Stimulated activated CD4-positive, alpha-beta T cell treated with anti-CD3 and anti-CD28 coated beads, Interleukin-2, amount 100 ng/mL, for 48 hours (primary cell): ENCODE measurements at places on chromosomes 6 and 20.

DNA sequence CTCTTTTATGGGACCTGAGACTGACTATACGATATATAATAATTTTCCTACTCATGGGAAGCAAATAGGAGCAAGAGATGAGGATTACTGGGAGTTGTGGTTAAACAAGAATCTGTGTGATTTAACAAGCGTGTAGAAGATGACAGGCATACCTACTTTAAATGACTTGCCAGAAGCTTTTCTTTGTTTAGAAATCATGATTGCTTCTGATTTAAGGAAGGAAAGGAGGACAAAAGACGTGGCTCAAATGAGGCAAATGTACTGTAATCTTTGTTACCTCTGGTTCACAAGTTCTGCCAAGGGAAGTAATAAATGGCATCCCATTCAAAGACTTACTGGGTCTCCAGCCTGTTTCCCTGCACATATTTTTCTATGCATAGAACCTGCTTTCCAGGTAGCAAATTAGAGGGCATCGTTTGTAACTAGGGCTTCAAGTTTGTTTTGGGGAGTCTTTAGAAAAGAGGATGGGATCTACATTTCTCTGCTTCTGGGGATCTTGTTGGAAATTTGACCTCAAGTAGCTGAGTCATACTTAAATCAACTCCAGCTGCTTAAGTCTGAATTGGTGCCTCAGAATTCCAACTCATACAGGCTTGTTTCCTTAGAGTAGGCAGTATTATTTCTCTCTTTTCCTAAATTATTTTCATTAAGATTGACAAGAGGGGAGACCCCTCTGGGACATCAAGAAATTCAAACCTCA lies 2.9 kb upstream of the TRMT11 start:
- DNase-seq = no peak

DNA sequence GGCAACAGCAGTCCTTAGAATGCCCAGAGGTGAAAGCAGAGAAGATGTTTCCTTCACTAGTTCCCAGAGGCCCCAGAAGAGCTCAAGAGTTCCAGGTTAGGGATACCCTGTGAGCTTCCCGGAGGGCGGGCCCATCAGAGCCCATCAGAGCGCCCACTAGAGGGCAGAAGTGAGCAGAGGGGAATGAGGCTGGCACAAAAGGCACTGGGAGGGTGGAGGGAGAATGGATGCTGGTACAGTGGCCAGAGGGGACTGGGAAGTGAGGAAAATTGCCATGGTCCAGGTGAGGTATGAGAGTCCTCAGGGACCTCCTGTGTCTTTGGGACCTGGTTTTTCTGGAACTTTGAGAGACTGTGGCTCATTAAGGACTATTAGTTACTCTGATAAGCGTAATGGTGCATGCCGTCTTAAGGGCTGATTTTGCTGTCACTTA lies 57.3 kb downstream of the LINC00237 start:
- DNase-seq = peak; percentile 63

- no peak for DNase-seq
Observed at GRCh38 chr6:113837170-113837569, 20.0 kb upstream of the MARCKS start.

GRCh38 chr6:144160431-144161005 lies 10.2 kb downstream of the STX11 start:
- no peak for DNase-seq

DNA sequence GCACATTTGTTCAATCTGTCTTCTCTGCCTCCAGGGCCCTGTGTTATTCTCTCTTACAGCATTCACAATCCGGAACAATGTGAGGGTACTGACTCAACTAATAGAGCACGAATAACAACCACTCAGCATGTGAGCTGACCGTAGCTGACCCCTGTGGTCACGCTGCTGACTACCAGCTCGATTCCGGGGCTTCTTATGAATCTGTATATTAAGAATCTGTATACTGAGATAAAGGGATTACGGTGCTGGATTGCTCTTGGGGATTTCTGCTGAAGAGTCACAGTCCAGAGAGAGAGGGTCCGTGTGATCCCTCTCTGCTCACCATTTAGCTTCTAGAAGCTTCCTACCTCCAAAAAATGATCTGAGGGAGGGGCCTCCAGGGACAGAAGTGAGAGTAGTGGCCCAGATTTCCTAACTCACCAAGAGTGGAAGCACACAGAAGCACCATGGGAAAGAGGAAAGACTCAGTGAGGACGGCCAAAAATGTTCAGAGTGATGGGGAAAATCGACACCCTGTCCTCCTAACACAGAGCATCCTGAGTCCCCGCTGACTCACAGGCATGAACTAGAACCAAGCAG lies 156.2 kb downstream of the THBS2 start:
- no peak for DNase-seq

DNA sequence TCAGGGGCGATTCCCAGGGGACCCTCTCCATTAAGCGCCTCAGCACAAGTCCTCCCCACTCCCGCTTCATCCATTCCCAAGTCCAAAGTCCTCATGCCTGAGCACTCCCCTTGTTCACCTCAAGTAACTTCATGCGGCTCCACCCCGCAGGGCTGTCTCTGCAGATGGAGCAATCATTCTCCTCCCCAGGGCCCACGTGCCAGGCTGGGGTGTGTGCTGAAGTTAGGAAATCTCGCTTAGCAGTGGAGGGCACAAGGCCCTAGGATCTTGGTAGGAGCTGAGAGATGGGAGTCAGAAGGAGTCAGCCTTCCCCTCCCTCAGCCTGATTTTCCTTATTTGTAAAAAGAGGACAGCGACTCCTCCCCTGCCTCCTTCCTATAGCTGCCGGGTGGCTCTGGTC lies 3.5 kb downstream of the TGM3 start:
- DNase-seq = no peak

GRCh38 chr20:9490161-9490560 lies 24.2 kb upstream of the LAMP5 start:
- no peak for DNase-seq

- DNase-seq = no peak
Observed at GRCh38 chr6:25852756-25853155, 20.9 kb upstream of the SLC17A1 start.

- no peak for DNase-seq
Observed at GRCh38 chr6:128525406-128525805, 5.0 kb upstream of the PTPRK start.

DNA sequence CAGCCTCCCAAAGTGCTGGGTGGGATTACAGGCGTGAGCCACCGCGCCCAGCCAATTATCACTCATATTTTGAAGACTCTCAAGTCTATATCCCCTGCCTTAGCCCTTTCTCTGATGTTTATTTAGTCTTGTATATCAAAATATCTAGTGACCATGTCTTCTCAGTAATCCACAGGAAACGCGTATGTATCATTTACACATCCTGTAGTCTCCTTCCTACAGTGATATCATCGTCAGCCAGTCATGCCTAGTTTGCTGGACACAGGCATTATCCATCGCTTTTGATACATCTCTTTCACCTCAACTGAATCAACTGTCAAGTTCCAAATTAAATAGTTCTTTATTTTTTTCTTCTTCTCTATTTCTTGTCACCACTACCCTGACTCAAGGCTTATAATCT lies 223.7 kb downstream of the NKAIN2 start:
- no peak for DNase-seq

DNA sequence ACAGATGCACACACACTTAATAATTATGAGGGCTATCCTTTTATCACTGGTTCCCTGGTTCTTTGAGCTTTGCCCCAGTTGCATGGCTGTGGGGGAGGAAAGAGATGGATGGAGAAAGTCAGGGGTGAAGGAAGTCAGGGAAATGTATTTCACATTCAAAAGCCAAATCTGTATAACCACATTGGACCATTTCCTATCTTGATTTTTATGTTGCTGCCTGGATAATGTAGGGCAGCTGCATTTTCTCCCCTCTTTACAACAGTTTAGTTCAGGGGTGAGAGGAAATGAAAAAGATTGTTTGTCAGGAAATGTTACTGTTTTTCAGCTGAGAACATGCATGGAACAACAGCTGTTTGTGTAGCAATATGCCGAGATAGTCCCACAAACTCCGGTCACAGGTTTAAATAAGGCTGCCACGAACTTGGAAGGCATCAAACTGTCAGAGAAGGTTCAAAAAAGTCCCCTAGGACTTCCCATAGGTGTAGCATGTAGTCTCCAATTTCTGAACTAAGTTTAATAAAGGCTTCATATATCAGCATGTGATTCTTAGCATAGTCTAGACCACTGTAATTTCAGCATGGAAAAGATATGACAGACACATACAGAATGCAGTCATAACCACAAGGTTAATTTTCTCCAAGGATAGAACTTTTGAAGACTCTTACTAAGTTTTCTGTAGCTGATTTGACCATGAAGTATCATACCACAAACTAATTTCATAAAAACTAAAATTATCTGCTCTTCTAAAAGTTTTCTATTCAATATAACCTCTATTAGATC lies 82.1 kb upstream of the COL21A1 start:
- DNase-seq = no peak

DNA sequence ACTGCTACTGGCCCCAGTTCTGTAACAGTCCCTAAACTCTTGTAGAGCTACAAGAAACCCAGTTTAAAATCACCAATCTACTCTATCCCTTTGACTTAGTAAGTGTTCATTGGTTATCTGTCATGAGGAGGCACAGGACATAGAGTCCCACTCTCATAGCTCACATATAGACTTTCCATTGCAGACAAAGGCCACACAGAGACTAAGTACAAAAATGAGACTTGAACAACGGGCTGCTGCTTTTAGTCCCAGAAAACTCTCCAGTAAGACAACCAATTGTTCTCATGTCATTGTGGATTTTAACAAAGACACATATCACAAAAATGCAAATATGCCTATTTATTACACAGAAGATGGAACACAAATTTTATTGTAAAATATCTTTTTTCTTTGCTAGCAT lies 197.4 kb downstream of the PTPRK start:
- no peak for DNase-seq

GRCh38 chr6:34241351-34242215 lies 4.9 kb downstream of the HMGA1 start:
- no peak for DNase-seq

DNA sequence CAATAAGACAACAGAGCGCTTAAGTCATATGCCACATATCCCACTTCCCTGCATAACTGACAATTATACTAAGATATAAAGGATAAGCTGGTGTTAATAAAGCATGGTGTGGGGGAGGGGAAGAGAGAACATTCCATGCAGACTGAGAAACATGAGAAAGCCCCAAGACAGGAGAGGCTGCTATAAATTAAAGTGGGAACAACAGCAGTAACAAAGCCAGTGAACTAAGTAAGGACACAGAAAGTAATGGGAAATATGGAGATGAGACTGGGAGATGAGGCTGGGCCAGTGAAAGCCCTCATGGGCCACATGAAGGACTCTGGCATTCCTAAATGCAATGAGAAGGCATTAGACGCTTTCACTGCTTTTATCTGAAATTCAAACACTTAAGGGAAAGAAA lies 41.3 kb downstream of the SESN1 start:
- no peak for DNase-seq

- peak; percentile 39 for DNase-seq
Observed at GRCh38 chr20:362271-363254, 15.7 kb downstream of the NRSN2 start.

DNA sequence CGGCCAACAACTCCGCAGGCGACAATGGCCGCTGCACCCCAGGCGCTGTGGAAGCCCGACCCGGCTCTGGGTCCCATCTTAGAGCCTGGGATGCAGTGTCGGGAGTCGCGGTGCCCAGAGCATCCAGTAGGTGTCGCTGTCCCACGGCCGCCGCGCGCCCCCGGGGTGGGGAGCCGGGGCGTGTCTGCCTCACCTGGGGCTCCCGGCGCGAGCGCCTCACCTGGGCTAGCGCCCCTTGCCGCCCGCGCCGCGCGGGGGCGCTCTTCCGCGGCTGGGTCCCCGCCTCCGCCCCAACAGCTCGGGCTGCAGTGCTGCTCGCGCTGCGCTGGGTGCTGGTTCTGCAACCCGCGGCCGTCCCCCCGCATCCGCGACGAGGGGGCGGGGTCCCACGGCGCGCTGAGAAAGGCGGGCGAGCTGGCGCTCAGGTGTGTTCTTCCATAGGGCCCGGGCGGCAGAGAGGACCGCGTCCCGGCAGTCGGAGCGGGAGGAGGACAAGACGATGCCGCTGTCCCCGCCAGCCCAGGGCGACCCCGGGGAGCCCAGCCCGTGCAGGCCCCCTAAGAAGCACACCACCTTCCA lies at the start of gene CRYBG1:
Gene CRYBG1, plus strand, starts transcription at position 308 of the 579 bp plus-strand sequence. Its CDS starts 192 bp downstream, at position 500.
- peak; percentile 66 for DNase-seq

- no peak for DNase-seq
Observed at GRCh38 chr6:122736616-122737015, 42.9 kb upstream of the FABP7 start.

- no peak for DNase-seq
Observed at GRCh38 chr20:54059691-54060364, 10.6 kb downstream of the BCAS1 start.

DNA sequence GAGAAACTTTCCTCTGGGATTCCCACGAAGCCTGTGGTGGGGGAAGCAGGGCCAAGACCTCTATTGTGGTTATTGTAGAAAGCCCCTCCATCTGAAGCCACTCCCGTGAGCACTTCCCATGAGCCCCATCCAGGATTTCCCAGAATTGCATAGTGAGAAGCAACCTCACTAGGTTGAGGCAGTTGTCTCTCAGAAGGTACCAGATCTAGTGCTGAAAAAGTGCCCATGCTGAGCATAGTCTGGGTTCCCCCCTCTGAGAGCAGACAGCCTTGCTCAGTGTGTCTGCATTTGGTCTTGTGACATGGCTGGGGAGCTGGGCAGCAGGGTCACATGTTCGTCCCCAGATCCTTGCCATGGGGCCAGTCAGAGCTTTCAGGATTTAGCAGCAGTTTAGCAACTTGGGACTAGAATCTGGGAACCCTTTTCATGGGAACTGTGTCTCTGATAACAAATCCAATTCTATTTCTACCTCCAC lies 38.6 kb downstream of the SLC9A8 start:
- DNase-seq = no peak

DNA sequence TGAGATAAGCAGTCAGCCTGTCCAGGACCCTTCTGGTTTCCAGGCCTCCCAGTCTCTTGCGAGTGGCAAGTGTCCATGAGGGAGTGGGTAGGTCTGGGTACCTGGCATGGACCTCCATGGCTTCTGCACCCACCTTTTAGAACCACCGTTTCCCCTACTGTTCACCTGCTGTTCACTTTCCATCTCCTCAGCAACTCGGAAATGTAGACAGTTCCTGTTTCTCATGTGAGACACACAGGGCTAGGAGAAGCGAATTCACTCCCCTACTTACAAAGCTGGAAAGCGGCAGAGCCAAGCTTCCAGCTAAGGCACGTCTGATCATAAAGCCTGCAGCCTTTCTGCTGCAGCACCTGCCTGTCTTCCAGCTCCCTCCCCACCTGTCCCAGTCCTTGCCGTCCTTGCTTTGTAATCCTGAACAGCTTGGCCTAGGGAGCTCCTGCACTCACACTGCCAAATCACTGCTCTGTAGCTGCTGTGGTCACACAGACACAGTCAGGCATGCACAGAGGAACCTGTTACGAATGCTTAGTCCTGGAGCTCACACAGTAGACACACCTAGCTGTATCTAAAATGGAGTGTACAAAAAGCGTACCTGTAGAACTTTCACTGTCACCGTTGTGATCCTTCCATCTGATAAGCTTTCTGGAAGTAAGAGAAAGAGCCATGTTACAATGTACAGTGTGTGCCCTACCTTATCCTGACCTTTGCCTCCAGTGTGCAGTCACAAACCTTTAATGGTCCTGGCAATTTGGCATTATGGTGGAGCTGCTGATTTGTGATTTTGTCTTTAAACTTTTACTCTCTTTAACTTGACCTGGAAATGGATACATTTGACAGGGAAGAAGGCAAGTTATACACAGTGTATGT lies 294.1 kb downstream of the NRN1 start:
- no peak for DNase-seq
